ENCODE measurements at places on chromosomes 7 and 10. TPM values are rescaled to one million over a fixed set of nuclear protein-coding genes. Genes with fewer than 3 reads are reported as not detected.

- ATAC-seq = peak; percentile 89
Measured at GRCh38 chr10:91598211-91598977, 34.5 kb downstream of the PPP1R3C start.

Gene SPDYE5
- total RNA-seq = 3.5 TPM

- ATAC-seq = no peak
Measured at GRCh38 chr10:51915031-51915542, 215.7 kb upstream of the CSTF2T start.

GRCh38 chr7:127514499-127514898 is 70.9 kb downstream of the GCC1 start:
- peak; percentile 70 for ATAC-seq

DNA sequence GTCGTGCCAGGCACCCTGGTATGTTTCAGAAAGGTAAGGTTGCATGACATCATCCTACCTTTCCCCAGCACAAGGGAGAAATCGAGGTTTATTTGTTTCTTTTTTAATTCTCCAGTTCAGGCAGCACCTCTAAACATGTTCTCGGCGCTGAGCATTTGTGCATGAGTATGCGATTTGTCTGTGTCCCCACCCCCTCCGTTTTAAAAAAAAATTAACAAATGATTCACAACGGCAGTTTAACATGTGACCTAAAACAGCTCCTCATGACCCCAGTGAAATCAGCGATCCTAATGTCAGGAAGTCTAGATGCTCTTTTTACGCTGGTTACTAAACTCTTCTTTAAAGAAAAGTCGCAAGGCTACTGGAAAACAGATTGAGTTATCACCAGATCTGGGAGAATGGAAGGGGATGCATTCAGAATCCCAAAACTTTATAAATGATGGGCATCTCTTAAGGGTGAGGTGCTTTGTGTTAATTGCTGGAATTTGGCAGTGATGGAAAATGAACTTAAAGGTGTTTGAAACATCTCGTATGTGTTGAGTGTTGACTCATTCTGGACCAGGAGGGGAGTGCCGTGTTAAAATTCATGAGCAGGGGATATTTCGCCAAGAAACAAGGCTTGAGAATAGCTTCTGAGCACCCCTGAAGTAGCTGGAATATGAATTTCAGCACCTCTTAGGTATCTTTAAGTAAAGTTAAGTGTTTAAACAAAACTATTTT is 106.8 kb upstream of the PDCD4 start:
- ATAC-seq = peak; percentile 72

DNA sequence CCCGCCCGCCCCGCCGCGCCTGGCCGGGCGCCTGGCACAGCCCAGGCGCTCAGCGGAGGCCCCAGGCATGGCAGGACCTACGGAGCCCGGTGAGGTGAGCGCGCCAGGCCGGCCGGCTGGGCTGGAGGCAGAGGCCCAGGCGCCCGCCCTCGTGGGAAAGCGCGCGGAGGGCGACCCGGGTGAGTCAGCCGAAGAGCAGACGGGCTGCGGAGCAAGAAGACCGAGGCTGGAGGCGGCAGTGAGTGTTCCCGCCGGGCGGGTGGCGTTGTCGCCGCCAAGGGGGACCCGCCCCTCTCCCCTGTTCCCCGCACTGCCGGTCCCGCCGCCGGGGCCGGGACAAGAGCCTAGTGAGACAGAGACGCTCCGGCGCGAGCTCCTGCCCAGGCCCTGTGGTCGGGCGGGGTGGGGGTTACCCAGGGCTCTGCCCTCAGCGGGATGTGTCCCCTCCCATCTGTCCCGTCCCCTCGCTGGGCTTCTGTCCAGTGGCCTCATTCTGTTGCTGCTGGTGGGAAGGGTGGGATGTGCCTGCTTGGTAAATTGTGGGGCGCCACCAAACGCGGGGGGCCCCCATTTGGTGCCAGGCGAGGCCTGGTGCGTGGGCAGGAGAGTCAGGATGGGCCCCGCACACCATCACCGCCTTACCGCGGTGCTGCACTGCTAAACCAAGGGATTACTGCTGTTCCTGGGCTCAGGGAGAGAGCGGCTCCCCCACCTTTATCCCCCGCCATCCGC is 17.0 kb upstream of the NODAL start:
- peak; percentile 80 for ATAC-seq

Gene CCL24
- not detected for total RNA-seq

- no peak for ATAC-seq
Measured at GRCh38 chr10:9285690-9286089, 1231.2 kb downstream of the GATA3 start.

- ATAC-seq = peak; percentile 97
Measured at GRCh38 chr10:123559066-123559822, 106.9 kb upstream of the GPR26 start.
